ENCODE measurements at places on chromosomes 4 and X.
A peak's percentile ranks its signal among the peaks of the same experiment; 100 is the strongest.

GRCh38 chr4:122050841-122051240 lies 99.0 kb upstream of the TRPC3 start:
- no peak for DNase-seq

- peak; percentile 95 for DNase-seq
Measured at GRCh38 chr4:76990288-76991080, 40.9 kb downstream of the SEPTIN11 start.

GRCh38 chr4:7058792-7059191 lies 9.1 kb downstream of the GRPEL1 start:
- DNase-seq = no peak

DNA sequence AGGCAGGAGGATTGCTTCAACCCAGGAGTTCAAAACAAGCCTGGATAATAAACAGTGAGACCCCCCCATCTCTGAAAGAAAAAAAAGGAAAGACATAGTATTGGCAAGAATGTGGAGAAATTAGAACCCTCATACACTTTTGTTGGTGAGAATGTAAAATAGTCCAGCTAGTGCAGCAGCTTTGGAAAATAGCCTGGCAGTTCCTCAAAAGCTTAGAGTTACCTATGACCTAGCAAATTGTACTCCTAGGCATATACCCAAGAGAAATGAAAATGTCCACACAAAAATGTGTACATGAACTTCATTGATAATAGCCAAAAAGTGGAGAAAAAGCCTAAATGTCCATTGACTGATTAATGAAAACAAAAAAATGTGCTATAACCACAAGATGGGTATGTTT lies 21.3 kb downstream of the THAP9 start:
- no peak for DNase-seq

DNA sequence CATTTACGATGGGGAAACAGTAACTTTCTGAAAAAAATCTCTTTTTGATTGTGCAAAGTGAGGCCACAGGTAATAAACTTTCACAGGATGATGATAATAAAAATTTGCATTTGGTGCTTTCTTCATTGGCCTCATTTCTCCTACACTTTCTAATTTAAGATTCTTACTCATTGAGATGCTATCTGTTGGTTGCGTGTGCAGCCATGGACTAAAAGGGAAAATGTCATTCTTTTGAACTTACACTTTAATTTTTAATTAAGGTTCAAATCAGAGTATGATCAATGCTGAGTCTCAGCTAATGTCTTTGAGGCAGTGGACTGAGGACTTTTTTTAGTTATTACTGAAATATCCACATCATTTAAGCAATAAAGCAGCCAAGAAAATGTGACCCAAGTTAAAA lies 87.6 kb downstream of the SEL1L3 start:
- peak; percentile 15 for DNase-seq

DNA sequence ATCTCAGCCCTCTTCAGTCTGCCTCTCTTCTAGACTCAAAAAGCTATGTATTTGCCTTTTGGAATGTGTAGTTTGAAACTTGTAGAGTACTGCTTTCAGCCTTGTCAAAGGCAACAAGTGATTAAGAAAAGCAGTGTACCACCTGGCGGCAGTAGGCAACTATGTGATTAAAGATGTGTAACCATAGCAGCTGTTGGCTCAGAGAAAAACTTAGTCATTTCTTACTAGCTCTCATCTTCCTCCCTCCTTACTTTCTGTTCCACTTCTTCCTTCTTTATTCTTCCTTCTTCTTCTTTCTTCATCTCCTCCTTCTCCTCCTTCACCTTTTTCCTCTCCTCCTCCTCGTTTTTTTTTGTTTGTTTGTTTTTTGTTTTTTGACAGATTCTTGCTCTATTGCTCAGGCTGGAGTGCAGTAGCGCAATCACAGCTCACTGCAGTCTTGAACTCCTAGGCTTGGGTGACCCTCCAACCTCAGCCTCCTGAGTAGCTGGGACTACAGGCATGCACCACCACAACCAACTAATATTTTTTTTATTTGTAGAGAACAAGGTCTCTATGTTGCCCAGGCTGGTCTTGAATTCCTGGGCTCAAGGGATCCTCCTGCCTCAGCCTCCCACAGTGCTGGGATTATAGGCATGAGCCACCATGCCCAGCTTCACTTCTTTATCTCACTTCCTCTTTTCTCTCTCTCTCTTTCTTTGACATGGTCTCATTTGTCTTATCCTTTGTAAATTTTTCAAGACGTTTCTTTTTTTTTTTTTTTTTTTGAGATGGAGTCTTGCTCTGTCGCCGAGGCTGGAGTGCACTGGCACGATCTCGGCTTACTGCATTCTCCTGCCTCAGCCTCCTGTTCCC lies 32.6 kb downstream of the ABHD18 start:
- DNase-seq = peak; percentile 6

DNA sequence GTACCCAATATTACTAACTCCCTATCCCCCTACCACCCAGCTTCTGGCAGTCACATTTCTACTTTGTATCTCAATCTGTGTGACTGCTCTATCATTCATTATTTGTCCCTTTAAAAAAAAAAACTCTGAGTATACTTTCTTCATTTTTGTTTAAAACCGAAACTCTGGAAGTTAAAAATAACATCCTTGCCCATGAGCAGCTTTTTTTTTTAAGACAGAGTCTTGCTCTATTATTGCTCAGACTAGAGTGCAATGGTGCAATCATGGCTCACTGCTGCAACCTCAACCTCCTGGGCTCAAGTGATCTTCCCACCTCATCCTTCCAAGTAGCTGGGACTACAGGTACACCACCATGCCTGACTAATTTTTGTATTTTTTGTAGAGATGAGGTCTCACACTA lies 15.8 kb downstream of the UBE2K start:
- peak; percentile 32 for DNase-seq

DNA sequence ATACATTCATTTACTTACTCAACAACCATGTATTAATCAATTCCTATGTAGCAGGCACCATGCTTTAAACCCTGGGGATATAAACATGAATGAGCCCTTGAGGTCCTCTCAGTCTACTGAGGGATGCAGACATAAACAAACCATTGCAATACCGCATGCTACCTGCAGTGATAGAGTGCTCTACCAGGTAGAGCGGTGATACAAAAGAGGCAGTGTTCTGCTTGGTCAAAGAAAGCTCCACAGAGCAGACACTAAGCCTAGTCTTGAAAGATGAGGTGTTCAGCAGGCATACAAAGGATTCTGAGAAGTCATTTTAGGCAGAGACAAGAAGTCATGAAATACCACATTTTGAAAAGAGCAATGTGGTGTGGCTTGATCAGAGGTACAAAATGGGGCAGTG lies 26.9 kb upstream of the AMOT start:
- no peak for DNase-seq

DNA sequence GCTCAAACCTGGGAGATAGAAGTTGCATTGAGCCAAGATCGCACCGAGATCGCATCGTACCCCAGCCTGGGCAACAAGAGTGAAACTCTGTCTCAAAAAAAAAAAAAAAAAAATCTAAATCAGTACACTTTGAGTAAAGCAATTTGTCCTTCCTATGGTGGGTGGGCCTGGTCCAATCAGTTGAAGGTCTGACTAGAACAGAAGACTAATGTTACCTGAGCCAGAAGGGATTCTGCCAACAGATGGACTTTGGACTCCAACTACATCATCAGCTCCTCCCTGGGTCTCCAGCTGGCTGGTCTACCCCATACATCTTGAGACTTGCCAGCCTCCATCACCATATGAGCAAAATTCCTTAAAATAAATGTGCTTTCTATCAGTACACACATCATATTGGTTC lies 155.2 kb downstream of the DHRSX start:
- DNase-seq = no peak

DNA sequence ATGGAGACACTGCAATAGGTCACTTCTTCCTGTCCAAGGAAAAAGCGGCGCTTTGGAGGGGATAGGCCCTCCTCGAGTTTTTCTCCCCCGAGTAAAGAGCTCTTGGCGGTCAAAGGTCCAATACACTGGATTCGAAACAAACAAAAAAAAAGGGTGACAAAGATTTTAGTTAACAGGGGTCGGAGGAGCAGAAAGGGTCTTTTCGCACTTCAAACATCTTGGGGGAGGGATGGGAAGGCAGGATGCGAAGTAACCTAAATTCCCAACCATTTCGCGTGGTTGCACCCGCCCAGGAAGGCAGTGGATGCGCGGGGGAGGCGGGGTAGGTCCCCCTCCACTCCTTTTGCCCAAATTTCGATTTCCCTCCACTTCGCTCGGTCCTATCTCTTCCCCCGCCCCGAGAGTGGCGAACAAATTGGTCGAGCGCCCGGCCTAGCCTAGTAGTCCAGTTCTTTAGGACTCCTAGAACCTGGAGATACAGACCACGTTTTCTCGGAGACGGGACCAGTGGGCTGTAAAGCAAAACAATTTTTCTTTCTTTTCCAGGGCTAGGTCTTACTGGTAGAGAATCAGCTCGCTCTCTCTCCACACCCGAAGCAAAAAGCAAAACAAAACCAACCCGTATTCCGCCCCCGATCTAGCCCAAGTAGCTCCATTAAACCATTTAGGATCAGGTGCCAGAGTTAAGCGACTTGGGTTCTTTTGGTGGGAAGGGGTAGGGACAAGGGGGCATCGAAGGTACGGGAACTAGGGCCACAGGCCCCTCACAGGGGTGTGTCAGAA lies 2.0 kb upstream of the STAG2 start:
- DNase-seq = peak; percentile 12

DNA sequence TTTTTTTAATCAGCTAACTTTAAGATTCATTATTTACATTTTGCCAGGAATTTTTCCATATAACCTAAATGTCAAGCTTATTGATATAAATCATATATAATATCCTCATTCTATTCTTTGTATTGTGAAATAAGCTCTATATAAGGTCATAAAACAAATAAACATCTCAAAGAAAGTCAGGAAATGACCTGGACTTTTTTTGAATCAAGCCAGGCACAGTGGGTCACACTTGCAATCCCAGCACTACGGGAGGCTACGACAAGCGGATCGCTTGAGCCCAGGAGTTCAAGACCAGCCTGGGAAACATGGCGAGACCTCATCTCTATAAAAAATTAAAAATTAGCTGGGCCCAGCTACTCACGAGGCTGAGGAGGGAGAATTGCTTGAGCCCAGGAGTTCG lies 88.9 kb downstream of the RBM47 start:
- DNase-seq = no peak

DNA sequence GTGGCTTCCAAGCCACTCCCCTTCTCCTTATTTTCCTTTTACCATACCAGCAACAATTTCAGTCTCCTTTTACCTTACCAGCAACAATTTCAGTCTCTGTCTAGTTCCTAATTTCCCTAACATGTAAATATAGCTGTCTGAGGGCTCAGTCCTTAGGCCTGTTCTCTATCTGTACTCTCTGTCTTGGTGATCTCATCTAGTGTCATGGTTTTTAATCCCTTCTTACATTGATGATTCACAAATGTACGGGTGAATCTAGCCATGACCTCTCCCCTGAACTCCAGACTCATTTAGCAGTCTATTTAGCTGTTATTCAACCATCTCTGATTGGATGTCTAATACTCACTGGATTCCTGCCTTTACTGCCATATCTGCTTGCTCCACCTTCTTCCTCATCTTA lies 7.2 kb downstream of the IL15 start:
- peak; percentile 82 for DNase-seq

DNA sequence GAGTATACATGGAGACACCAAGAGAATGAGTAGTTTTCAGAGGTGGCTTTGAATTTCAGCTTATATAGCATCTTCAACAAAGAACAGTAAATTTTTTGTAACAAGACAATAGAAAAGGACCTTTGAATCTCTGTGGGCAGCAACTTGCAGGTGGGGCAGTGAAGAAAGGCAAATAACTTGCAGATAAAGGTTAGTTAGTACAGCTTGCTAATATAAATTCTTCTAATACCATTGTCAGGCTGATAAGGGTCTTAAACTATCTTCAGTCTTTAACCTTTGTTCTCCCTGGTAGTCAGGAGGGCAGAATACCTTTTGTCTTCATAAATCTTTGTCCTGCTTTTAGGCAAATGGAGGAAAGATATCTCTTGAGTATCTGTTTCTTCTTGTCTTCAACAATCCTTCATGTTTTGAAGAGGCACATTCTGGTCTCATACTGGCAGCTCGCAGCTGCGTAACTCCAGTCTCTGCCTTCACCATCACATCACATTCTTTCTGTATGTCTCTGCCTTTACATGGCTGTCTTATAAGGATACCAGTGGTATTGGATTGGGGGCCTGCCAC lies 16.0 kb downstream of the ANXA3 start:
- no peak for DNase-seq

GRCh38 chrX:110915111-110915510 lies 119.5 kb upstream of the CHRDL1 start:
- DNase-seq = peak; percentile 71

DNA sequence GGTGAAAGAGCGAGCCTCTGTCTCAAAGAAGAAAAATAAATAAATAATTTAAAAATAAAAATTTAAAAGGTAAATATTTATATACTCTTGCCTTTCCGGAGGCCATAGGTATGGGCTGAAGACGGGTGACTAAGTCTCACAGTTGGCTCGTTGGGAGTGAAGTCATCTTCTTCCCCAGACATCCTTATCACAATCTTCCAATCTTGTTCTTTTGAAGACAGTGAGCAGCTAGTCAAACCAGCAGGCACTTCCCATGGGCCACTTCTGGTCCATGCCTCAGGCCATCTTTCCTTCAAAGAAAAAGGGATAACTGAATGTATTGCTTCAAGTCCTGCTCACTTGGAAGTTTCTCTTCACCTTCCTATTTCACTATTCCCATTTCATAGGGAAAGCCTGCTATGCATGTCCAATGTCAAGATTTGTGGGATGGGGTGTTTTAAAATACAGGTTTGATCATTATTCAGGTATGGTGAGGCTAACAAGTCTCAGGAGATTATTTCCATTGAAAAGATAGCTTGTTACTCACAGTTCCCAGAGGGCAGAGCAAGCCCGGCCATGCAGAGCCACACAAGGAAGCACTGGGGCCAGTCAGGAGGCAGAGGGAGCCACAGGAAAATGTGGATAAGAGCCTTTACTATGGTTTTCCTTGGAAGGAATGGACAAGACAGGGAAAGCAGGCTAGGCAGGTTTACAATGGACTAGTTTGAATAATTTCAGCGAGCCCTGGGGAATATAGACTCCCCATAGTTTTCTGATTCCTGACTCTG lies 33.3 kb upstream of the VCX2 start:
- no peak for DNase-seq

DNA sequence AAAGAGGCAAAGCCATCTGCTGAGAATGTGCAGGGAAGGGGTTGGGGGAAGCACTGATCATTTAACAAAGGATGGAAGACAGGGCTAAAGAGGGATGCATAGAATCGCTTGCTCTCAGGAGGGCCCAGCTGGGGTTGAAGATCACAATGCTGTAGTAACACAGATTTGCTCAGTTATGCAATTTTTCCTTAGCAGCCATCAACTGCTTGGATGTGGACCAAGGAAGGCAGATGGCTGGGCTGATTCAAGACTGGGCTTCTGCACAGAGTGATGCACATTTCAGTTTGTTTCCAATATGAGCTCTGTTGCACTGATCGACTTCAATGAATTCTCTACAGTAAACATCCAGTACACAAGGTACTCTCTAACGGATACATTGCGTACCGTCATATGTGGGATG lies 127.8 kb upstream of the TBL1X start:
- DNase-seq = peak; percentile 53

GRCh38 chr4:6178757-6179156 lies 21.6 kb downstream of the JAKMIP1 start:
- no peak for DNase-seq

GRCh38 chr4:123127218-123127617 lies 204.8 kb upstream of the NUDT6 start:
- DNase-seq = peak; percentile 11

GRCh38 chr4:23775694-23776093 lies 114.2 kb downstream of the PPARGC1A start:
- no peak for DNase-seq

- peak; percentile 74 for DNase-seq
Measured at GRCh38 chrX:56744996-56745395, 16.0 kb downstream of the NBDY start.
